ENCODE measurements at places on chromosomes 6 and 20. TPM values are rescaled to one million over a fixed set of nuclear protein-coding genes. Genes with fewer than 3 reads are reported as not detected.

The GGTLC1 gene
- not detected for total RNA-seq

The RIPPLY2 gene
- not detected for total RNA-seq

The OXT gene
- 1.4 TPM for total RNA-seq

The SPINT4 gene
- not detected for total RNA-seq

The ZKSCAN3 gene
- 11.0 TPM for total RNA-seq

The NHSL1 gene
- total RNA-seq: 0.39 TPM

The MICA gene
- total RNA-seq: 13.9 TPM

The NOTCH4 gene
- total RNA-seq: 10.3 TPM

The HIVEP1 gene
- 96.1 TPM for total RNA-seq

The ANKRD6 gene
- total RNA-seq: 15.0 TPM

The TNXB gene
- total RNA-seq: 19.0 TPM

The RIPOR2 gene
- 430 TPM for total RNA-seq

The GSTA2 gene
- not detected for total RNA-seq

The SRSF12 gene
- total RNA-seq: not detected

The PRRT1 gene
- not detected for total RNA-seq
